ENCODE measurements at places on chromosomes 1 and 21.

GRCh38 chr1:2778220-2778592 lies 23.3 kb downstream of the TTC34 start:
- no peak for DNase-seq

DNA sequence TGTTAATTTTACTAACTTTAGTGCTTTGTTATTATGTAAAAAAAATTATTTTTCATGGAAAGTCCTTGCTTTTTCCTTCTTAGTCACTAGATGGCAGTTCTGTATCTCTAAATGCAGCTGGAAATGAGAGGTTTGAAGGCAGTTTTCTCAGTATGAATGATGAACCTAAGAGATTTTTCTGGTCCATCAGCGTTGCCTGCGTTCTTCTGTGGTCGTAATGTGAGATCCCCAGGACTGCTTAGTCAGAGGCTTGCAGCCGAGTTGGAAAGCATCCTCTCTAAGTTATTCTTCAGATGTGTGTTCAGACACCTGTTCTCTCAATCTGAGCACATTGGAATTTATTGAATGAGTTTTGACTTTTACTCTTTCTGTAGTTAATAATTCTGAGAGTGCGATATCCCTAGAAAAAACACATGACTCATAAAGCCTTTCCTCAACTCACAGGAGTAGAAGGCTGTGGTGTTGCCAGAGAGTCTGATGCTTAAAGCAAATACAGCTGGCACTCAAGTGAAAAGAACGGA lies 99.3 kb downstream of the FMN2 start:
- no peak for DNase-seq

- no peak for DNase-seq
Observed at GRCh38 chr1:164977561-164977960, 379.0 kb downstream of the LMX1A start.

- DNase-seq, result no peak
Observed at GRCh38 chr1:2276803-2277580, 48.9 kb downstream of the SKI start.

DNA sequence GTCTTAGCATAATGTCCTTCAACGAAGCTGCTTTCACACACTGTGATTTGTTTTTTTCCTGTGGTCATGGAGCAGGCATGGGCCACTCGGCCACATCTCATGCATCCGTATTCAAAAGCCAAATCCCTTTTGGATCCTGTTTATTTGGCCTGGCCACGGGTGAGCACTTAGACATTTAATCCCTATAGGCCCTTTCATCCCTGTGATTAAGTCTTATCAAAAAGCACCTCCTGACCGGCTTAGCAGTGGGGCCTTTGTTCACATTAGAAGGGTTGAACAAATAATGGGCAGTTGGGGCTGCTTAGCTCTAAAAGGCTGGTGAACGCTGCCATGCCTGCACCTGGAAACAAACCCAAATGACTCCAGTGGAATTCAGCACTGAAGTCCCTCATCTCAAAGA lies 2.0 kb downstream of the KCNE2 start:
- no peak for DNase-seq

DNA sequence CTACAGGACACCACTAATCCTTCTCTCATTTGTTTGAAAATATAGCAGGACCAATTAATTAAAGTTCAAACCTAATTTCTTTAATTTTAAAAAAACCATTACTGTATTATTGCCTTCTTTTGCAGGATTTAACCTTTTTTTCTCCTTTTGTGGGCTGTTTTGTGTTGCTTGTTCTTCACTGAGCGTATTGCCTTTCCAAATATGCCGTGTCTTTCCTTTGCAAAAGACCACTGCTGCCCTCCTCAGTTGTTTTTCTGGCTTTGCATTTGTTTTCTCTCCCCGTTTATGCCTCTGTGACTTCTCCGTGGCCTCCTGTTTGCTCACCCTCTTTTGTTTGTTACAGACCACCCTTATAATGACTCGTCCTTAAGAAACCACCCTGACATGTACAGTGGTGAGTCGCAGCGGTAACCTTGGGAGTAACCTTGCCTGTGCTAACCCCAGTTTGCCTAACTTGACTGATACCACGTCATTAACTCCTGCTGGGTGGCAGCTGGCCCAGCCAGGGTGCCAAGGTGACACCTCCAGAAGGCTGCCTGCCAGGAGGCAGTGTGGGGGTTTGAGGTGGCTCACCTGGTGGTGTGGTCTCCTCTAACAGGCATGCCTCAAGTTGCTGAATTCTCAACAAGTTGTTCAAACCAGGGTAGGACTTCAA lies 81.1 kb upstream of the CNTN2 start:
- no peak for DNase-seq

Data from NCI-H2029 (cell line).